Stimulated activated CD4-positive, alpha-beta T cell treated with anti-CD3 and anti-CD28 coated beads, Interleukin-1b, Interleukin-23, amount 100 ng/mL, for 48 hours (primary cell): ENCODE measurements at places on chromosomes 4 and X.

- DNase-seq = no peak
Observed at GRCh38 chr4:94534401-94535312, 82.9 kb downstream of the PDLIM5 start.

- no peak for DNase-seq
Observed at GRCh38 chrX:114272096-114272686, 311.7 kb upstream of the HTR2C start.

DNA sequence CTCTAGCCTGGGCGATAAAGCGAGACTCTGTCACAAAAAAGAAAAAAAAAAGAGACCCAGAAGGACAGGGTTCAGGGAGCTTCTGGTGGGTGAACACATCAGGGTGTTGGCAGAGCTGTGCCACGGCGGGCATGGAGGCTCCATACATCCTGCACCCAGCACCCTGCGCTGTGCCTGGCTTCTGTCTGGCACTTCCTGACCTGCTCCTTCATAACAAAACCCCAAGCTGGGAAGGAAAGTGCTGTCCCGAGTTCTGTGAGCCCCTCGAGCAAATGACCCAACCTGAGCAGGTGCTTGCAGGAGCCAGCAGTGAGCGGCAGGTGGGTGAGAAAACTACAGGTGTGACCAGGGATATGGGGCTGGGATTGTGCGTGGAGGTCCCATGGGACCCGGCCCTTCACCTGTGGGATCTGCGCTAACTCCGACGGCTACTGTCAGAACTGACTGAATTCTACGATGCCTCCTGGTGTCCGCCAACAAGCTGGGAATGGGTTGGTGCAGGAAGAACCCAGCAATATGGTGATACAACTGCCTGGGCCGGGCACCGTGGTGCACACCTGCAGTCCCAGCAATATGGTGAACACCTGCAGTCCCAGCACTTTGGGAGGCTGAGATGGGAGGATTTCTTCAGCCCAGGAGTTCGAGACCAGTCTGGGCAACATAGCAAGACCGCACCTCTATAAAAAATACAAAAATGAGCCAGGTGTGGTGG is 18.9 kb downstream of the ASMTL start:
- DNase-seq = no peak

DNA sequence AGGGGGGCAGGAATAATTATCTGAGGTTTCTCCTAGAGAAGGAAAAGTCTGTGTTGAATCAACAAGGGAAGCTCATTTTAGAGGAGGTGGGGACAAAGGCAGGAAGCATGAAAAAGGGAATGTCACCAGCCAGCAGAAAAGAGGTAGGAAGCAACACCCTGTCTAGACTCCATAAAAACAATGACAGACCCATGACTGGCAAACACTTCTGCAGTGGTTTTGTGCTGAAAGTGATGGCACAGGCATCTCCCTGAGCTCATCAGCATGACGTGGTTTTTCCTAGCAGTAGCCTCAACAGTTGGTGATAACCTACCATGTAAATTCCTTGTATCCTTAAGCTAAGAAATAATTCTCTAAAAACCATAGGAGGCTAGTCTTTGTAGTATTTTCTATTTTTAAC is 110.7 kb upstream of the GALNT7 start:
- no peak for DNase-seq

GRCh38 chrX:10537308-10537707 is 83.1 kb downstream of the MID1 start:
- DNase-seq = no peak

DNA sequence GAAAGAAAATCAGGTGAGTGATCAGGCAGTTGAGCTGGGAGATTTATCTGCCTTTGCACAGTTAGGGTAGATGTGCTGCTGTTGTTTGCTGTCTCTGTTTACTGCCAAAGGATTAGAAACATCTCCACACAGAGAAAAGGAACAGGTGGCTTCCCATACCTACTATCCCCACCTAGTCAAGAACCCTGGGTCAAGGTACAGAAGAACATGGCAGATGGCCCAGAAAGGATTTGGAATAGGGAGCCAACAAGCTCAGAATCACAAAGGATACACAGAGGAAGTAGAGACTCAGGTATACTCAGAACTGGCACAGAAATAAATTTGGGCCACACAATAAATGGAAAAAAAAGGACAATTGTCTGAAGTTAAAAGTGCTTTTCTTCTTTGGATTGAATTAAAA is 64.3 kb downstream of the TIGD2 start:
- DNase-seq = no peak

DNA sequence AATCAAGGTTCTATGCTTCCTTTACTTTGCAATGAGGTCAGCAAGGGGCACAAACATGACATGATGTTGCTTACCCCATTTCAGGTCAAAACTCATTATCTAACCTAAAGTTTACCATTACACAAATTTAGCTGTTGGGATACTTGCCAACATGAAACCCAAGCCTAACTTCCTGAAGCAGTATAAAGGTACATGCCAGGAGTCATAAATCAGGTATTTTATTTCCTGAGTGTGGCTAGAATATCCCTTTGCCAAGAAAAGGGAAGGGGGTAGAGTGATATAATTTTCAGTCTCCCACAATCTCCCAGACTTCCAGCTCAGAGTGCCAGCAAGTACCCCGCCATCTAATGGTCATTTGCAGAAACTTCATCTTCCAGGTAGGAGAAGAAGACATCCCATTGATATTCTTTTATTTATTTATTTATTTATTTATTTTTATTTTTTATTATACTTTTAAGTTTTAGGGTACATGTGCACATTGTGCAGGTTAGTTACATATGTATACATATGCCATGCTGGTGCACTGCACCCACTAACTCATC is 136.6 kb downstream of the NEXMIF start:
- no peak for DNase-seq

- DNase-seq = no peak
Observed at GRCh38 chr4:85024671-85025070, 58.2 kb upstream of the WDFY3 start.

- no peak for DNase-seq
Observed at GRCh38 chrX:74119016-74119910, 184.7 kb upstream of the ZCCHC13 start.

- DNase-seq = no peak
Observed at GRCh38 chr4:168584321-168584771, 87.5 kb downstream of the PALLD start.

- DNase-seq = no peak
Observed at GRCh38 chrX:31036895-31037294, 34.9 kb downstream of the FTHL17 start.
